ENCODE measurements at places on chromosomes 3 and 15.
A peak's percentile ranks its signal among the peaks of the same experiment; 100 is the strongest.

DNA sequence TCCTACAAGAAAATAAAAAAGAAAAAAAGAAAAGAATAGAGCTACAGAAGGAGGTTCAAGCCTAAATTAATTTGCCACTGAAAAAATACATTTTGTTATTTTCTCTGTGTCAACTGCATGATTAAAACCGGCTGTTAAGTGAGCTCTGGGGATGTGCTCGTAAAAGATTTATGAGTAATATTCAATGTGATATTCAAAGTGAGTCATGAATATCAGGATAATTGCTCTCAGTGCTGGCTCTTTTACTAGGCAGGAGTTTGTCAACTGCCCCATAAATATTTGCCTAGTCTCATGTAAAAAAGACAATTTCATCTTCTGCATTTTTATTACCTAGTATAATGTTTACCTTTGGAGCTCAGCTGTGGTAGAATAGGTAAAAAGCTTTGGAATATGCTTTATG lies 78.9 kb downstream of the CDIN1 start:
- no peak for DNase-seq

- no peak for DNase-seq
Observed at GRCh38 chr3:11544412-11545181, 99.1 kb downstream of the VGLL4 start.

GRCh38 chr15:90376789-90377188 lies 11.3 kb upstream of the IQGAP1 start:
- DNase-seq, result peak; percentile 32

- no peak for DNase-seq
Observed at GRCh38 chr3:133479895-133480669, 80.2 kb downstream of the BFSP2 start.

- no peak for DNase-seq
Observed at GRCh38 chr3:57081173-57081572, 20.7 kb downstream of the SPATA12 start.

- DNase-seq, result no peak
Observed at GRCh38 chr15:91890614-91891013, 37.1 kb downstream of the SLCO3A1 start.

- no peak for DNase-seq
Observed at GRCh38 chr15:58731756-58732535, 17.6 kb downstream of the ADAM10 start.

Measured in stimulated activated CD4-positive, alpha-beta T cell treated with anti-CD3 and anti-CD28 coated beads, Interleukin-1b, Interleukin-23, amount 100 ng/mL, for 1 hour (primary cell).